Activated CD4-positive, alpha-beta T cell treated with anti-CD3 and anti-CD28 coated beads for 24 hours (primary cell): ENCODE measurements at places on chromosomes 16 and 17.

GRCh38 chr16:2530629-2531318 lies 434 bp downstream of the CEMP1 start:
- no peak for DNase-seq

DNA sequence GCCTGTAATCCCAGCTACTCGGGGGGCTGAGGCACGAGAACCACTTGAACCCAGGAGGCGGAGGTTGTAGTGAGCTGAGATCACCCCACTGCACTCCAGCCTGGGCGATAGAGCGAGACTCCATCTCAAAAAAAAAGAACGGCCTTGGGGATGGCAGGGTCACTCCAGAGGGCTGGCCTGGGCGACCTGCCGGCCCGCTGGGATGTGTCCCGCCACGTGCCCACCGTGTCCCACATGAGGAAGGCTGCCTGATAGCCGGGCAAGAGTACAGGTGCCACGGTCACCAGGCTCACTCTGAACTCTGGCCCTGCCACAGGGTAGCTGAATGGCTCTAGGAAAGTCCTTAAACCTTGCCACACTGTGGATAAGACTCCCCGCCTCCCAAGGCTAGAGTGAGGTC lies 67.5 kb downstream of the COG7 start:
- no peak for DNase-seq

GRCh38 chr16:27775254-27775653 lies 225.3 kb downstream of the KATNIP start:
- no peak for DNase-seq

DNA sequence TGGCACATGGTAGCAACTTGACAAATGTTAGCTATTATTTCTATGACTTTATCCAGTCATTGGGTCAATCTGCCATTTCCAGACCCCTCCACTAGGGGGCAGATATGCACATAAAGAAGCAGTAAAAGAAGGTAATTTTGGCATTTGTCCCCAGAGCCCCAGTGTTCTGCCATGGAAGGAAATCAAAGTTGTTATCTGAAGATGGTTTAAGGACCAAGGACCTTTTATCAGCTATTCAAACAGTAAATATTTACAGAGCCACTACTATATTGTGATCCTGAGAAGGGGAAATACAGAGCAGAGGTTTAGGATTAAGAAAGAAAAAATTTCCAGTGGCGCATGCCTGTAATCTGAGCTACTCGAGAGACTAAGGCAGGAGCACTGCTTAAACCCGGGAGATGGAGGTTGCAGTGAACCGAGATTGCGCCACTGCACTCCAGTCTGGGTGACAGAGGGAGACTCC lies 20.0 kb downstream of the TRAF4 start:
- DNase-seq, result peak; percentile 77

DNA sequence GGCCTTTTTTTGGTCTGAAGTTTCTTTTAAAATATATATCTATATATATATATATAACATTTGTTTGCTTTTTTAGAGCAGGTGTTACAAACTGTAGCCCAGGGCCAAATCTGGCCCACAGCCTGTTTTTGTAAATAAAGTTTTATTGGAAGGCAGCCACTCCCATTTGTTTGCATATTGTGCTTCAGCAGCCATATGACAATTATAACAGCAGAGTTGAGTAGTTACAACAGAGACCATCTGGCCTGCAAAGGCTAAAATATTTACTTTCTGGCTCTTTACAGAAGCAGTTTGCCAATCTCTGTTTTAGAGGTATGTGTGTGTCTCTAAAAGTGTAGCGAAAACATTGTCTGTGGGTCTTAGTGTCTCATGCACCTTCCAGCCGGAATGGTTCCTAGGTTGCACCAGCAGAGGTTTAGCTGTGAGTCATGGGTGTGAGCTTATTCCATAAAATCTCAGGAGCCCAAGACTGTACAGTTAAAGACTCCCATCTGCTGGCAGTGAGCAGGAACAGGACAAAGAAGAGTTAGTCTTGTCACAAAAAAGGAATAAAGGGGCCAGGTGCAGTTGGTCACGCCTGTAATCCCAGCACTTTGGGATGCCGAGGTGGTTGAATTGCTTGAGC lies 23.8 kb downstream of the LCMT1 start:
- no peak for DNase-seq

DNA sequence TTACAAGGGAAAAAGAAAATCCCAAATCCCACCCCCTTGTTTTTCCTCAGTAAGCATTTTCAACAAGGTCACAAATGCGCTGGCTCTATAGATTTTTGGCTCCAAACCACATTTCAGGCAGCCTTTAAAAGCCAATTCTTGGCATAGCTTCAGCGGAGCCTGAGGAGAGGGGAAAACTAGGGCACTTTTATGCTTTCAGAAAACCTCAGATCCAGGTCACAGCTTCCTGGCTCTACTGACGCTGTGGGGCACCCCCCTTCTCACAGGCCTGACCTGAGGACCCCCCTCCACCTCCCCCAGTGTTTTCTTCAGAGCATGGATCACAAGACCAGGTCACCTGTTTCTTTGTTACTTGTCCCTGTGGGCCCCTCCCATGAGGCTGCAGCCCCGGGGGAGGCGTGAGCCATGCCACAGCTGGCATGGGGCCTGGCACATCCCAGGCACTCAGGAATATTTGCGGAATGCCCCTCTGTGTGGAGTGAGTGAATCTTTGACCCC lies 30.1 kb upstream of the MTSS2 start:
- DNase-seq, result no peak

DNA sequence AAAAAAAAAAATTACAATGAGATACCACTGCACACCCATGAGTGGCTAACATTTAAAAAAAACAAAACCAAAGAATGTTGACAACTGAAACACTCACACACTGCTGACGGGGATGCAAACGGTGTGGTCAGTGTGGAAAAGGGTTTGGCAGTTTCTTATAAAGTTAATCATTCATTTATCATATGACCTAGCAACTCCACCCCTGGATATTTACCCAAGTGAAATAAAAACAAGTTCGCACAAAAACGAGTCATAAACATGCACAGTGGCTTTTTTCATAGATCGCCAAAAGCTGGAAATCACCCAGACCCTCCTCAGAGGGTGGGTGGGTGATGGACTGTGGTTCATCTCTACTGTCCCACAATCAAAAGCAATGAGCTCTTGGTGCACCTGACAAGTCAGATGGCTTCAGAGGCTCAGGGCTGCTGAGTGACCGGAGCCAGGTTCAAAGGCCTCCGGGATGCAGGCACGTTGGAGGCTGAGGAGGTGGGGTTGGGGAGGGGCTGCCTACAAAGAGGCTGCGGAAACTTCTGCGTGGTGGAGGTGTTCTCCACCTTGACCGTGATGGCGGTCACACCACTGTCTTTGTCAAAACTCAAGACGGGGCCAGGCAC lies 14.2 kb downstream of the RAB40B start:
- DNase-seq, result no peak

GRCh38 chr17:74761419-74761818 lies 13.0 kb downstream of the NHERF1 start:
- DNase-seq, result no peak

DNA sequence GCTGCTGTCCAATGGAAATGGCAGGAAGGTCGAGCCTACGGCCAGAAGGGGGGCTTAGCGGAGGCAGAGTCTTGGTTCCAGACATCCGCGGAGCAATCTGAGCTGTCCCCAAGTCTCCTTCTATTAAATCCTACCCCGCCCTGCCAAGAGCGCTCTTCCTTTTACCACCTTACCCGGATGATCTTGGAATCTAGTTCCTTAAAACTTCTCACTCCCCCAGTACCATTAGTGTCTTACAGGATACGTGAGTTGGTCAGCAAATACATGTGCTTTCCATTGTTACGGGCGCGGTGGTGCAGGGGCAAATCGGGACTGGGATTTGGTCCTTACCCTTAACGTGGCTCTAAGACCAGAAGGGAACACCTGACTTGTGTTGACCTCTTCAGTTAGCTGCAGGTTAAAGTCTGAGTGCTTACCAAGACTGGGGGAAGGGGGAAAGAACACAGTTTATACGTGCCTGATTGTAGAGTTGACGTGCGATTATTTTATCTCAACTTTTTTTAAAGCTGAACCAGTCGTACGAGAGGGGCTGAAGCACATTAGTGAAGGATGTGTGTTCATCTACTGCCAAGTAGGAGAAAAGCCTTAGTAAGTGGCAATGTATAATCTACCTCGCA lies 495 bp downstream of the TXNDC17 start:
- DNase-seq, result no peak
